ENCODE measurements at places on chromosomes 13 and 19.

- DNase-seq, result no peak
Measured at GRCh38 chr13:95184317-95184716, 116.9 kb downstream of the ABCC4 start.

GRCh38 chr19:13906521-13906904 lies 512 bp downstream of the CC2D1A start:
- peak; percentile 35 for DNase-seq

GRCh38 chr13:109271555-109272541 lies 514.5 kb downstream of the IRS2 start:
- no peak for DNase-seq

DNA sequence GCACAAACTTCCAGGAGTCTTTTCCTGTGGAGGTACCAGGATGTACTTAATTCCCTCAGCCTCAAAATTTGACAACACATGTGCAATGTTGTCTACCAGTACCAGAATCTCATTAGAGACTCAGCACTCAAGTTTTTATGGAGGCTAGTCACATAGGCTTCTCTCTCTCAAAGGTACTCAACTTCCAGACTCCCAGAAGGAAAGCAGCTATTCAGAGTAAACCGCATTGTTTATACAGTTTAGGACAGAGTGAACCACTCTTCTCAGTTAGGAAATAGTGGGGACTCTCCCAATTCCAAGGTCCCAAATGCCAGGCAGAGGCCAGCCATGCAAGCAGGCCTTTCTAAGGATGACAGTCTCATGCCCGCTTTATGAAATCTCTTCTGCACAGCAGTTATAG lies 8.5 kb upstream of the C1QTNF9B start:
- no peak for DNase-seq

GRCh38 chr19:55441319-55441691 lies 1.8 kb downstream of the SHISA7 start:
- no peak for DNase-seq

- no peak for DNase-seq
Measured at GRCh38 chr19:40241809-40242384, 15.4 kb upstream of the CCNP start.

DNA sequence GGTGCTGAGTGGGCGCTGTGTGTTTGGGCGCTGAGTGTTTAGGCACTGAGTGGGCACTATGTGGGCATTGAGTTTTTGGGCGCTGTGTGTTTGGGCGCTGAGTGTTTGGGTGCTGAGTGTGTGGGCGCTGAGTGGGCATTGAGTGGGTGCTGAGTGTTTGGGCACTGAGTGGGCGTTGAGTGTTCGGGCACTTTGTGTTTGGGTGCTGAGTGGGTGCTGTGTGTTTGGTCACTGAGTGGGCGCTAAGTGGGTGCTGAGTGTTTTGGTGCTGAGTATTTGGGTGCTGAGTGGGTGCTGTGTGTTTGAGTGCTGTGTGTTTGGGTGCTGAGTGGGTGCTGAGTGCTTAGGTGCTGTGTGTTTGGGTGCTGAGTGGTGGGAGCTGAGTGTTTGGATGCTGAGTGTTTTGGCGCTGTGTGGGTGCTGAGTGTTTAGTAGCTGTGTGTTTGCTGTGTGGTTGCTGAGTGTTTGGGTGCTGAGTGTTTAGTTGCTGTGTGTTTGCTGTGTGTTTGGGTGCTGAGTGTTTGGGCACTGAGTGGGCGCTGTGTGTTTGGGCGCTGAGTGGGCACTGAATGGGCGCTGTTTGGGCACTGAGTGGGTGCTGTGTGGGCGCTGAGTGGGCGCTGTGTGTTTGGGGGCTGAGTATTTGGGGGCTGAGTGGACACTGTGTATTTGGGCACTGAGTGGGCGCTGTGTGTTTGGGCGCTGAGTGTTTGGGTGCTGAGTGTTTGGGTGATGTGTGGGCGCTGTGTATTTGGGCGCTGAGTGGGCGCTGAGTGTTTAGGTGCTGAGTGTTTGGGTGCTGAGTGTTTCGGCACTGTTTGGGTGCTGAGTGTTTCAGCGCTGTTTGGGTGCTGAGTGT lies 47.2 kb upstream of the F7 start:
- no peak for DNase-seq

GRCh38 chr19:50462970-50463369 lies 13.3 kb upstream of the EMC10 start:
- DNase-seq, result no peak

- DNase-seq, result no peak
Measured at GRCh38 chr13:31418186-31418585, 218.4 kb downstream of the B3GLCT start.

DNA sequence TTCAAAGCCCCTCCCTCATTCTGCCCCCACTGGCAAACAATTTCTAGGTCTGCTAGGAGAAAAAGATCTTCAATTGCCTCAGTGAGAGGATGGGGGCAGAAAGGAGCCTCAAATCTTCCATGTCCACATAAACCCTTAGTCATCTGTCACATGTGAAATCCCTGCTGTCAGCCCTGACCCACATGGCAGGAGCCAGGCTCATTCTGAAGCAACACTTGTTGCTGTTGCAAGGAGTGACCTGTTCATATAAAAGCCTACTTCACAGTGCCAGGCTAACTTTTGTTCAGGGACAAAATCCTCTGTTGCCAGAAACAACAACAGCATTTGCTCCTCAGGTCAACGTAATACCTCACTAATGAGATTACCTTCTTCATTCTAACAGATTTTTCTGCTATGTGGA lies 70.5 kb downstream of the IRS2 start:
- no peak for DNase-seq

DNA sequence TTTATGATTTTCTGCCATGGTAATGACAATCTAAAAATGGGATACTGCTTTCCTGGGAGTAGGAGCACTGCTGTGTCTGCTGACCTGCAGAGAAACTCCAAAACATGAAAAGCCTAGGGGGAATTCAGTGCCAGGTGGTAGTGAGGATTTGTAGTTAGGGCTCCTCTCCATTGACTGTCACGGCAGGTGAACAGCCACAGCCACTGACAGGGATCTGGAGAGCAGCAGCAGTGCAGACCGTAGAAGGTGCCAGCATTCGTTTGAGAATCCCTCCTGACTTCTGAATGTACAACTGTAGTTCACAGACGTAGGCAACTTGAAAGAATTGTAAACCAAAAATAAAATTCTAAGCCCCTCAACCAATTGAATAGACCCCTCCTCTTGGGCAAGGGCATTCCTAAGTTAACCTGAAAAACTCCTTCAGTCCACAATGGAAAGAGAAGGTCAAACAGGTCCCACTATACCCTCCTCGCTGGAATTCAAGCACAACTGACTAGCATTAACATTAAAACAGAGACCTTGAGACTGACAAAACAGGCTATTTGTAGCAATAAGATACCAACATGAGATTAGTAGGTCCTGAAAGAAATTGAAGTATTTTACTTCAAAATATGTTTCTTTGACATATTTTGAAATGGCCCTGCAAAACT lies 1328.8 kb downstream of the OLFM4 start:
- DNase-seq, result no peak

DNA sequence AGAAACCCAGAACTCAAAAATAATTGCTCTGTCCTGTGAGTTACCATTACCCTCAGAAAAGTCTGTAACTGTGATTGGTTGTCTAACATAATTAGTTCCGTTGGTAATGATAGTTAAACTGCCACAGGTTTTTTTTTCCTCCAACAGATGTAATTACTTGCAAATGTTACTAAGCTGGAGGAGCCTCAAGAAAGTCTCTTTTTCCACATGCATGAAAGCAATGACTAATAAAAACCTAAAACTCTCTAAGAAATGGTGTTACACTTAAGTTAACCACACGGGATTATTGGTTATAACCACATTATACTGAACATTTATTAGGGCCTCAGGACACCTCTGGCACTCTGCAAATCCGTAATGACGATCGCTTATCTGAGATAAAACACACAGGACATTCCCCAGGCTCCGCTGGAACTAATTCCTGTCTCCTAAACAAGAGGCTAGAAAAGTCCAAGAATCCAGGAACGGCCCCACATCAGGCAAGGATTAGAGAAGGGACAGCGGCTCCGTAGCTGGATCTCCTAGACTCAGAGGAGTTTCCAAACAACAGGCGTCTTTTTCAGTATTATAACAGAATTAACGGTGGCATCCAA lies 753 bp downstream of the ZNF235 start:
- DNase-seq, result no peak

DNA sequence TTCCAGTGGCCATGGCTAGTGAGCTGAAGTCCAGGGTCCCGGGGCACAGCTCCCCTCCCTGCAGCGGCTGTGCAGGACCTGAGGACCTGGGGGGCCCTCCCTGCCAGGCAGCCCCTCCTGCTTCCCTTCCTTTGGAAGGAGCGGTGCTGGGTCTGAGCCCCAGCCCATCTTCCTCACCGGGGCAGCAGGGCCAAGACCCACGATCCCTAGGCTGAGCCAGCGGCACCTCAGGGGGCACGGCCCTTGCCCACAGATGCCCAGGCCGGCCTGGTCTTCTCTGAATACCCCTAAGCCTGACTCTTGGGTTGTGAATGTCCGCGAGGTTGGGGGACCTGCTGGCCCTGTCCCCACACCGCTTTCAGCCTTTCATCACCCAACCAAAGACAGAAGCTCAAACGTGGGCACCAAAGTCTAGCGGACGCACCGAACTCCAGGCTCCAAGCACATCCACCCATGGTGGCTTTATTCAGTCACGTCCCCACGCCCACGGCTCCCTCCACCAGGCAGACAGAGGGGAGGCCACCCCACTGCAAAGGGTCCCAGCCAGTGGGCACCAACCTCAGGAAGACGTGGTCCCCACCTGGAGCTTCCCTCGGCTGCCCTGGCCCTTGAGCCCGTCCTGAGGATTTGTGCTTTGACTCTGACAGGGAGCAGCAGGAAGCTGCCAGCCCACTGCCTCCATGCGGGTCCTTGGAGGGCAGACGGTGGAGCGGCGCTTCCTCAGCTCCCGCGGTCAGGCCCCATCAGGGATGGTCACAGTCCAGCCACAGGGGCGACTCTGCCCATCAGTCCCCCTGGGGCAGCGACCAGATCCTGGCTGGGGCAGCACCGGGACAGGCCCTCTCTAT lies 8.3 kb upstream of the MEX3D start:
- no peak for DNase-seq

DNA sequence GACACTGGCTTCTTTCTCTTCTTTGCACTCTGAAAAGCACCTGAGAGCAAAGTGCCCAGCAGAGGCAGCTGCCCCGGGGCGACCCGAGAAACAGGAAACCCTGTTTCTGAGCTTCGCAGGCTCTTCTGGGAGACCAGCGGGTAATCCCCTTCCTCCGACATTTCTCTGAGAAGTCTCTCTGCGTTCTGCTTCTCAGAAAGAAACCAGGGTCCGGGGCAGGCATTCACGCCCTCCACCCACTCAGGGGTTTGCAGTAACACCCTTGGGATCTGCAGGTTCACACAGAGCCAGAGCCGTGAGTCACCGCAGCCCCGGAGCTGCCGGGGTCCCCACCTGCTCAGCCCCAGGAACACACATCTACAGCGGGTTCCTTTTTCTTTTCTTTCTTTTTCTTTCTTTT lies 86.0 kb downstream of the GADD45B start:
- DNase-seq, result peak; percentile 68

- DNase-seq, result no peak
Measured at GRCh38 chr19:45010306-45010705, 9.0 kb downstream of the RELB start.

GRCh38 chr19:36672368-36672767 lies 5.7 kb upstream of the ZNF461 start:
- DNase-seq, result no peak

DNA sequence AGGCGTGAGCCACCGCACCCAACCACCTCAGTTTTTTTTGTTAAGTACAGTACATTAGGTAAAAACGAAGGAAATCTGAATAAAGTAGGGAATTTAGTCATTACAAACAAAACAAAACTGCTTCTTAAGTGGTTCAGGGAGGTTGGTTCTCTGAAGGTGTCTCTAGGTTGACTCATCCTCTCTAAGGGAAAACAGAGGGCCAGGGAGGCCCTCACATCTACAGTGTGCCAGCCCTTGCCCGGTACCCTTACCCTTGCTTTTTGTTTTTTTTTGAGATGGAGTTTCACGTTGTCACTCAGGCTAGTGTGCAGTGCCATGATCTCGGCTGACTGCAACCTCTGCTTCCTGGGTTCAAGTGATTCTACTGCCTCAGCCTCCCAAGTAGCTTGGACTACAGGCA lies 17.2 kb upstream of the JUND start:
- no peak for DNase-seq

GRCh38 chr19:39607561-39607960 lies 5.2 kb downstream of the LGALS13 start:
- no peak for DNase-seq

DNA sequence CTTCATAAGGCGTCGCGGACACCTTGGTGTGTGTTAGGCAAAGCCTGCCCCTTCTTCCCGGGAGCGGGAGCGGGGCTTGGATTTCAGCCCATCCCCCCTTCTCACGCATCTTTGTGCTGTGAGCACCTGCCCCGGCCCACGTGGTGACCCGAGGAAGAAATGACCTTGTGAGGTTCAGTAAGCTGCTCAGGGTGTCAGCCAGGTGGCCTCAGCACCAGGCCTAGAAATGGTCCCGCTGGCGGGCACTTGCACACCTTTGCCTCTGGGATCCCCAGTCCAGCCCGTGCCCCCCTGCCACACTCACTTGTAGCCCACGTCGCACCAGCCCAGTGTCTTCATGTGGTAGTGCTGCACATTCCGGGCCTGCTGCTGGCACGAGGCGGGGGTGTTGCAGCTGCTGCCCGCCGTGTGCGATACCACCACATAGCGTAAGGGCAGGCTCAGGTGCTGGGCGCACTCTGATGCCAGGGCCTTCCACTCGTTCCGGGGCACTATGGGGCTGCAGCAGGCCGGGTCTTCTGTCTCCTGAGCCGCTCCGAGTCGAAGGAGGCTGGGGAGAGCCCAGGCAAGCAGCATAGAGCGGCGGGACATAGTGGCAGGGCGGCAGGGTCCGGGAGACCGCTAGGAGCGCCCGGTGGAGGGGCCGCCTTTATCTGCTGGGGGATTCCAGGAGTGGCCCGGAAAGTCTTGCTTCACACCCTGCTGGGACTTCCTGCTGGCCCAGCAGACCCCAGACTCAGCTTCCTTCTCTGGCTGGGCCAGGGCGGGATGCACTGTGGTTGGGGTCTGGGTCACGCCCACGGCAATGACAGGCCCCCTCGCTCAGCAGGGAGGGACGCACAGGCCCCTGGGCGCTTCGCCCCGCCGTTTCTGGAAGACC lies at the start of gene PGLYRP1:
Gene PGLYRP1 (minus strand): TSS at position 623 of the 880 bp plus-strand sequence. CDS start 32 bp downstream, at position 591.
- no peak for DNase-seq
